ENCODE measurements at places on chromosomes 3 and 15.

DNA sequence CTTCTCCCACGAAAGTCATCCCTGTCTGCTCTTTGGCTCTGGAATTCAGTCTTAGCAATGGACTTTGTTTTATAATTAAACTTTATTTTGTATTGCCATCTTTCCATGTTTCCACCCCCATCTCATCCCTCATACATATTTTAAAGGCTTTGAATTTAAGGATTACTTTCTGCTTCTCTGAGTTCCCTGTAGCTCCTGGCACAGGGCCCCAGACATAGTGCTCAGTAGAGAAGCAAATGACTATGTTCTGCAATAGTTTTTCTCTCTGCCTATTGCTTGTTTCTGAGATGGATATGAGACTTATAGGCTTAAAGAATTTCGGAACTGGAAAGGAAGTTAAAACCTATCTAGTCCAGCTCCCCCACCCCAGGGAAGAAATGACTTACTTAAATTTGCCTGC is 197.0 kb downstream of the LPP start:
- no peak for DNase-seq

DNA sequence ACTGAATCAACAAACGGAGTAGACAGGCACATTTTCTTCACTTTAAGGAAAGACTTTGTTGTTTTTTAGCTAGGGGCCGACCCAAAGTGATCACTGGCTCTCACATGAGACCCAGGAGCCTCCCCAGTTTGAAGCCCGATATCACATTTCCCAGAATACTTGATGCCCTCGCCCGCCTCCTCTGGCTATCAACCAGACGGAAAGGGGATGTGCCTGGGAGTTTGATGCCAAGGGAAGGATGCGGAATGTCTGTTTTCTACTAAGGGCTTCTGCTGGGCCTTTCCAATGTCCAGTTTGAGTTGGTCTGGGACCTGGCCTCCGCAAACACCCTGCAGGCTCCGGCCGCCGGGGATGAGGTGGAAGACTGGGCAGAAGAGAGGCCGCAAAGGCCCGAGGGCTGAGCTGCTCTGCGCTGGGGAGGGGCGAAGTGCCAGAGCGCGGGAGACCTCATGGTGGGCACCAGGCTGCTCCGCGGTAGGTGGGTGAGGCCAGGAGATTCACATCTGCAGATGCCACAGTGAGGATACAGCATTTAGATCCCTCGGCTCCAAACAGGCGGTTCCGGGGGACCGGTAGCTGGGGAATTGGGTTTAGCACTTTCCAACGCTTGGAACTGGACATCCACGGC is 491 bp upstream of the ZNF774 start:
- no peak for DNase-seq

DNA sequence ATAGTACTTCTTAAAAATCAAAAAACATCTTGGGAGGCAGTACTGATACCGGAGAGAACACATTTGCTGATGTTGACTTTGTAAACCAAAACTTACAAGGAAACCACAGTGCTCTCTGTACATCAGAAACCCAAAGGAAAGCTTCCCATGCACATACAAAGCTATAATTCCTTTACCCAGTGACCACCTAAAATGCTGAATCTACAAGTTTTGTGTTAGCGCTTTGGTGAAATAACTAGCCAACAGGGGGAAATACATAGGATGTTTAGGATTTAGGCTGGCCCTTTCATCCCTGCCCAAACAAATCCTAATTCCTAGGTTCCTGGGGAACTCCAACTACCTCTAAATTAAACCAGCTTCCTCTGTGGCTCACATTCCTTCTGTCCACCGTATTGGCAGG is 15.3 kb upstream of the SPG21 start:
- DNase-seq: no peak

- no peak for DNase-seq
Observed at GRCh38 chr15:72935521-72935920, 116.7 kb upstream of the NEO1 start.

- DNase-seq: no peak
Observed at GRCh38 chr3:45191424-45191823, 34.7 kb downstream of the TMEM158 start.

GRCh38 chr15:63719281-63719680 is 114.5 kb downstream of the HERC1 start:
- DNase-seq: peak; percentile 27

- no peak for DNase-seq
Observed at GRCh38 chr15:96234109-96234892, 96.2 kb upstream of the NR2F2 start.

DNA sequence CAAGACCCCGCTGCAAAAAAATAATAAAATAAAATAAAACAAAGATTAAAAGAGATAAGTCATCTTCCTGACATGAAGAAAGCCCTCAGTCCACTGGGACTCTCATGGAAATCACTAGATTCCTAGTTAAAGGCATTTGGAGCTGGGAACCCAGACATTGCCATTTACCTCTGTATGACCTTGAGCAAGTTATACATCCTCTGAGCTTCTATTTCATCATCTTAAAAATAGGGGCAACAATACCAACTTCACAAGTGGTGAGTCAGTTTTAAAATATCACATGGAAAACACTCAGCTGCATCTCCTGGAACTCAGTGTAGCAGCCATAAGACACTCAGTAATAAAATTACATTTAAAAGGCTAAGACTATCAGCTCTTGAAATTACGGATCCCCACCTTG is 334.8 kb downstream of the ERC2 start:
- no peak for DNase-seq

DNA sequence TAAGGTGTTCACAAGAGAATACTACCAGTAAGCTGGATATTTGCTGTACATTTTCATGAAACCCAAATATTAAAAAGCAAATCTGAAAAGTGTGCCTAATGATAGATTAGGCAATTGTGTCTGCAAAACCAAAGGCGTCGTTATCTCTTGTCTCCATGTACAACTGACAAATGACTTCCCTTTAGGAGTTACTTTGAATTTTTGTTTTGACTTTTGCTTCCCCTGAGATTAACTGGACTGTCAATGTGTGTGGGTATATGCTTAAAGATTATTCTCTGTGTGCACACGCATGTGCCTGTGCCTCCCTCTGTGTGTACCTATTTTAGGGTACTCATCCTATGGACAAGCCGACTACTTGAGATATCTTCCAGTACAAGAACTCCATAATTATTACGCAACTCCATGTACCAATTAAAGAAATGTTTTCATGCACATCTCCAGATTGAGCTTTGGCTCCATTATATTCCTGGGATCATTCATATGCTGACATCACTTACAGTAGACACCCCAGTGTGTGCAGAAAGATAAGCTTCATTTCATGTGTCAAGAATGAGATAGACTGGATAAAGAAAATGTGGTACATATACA is 431.2 kb upstream of the ADAMTS9 start:
- DNase-seq: no peak

GRCh38 chr3:126197854-126198584 is 17.6 kb upstream of the ALDH1L1 start:
- peak; percentile 86 for DNase-seq

DNA sequence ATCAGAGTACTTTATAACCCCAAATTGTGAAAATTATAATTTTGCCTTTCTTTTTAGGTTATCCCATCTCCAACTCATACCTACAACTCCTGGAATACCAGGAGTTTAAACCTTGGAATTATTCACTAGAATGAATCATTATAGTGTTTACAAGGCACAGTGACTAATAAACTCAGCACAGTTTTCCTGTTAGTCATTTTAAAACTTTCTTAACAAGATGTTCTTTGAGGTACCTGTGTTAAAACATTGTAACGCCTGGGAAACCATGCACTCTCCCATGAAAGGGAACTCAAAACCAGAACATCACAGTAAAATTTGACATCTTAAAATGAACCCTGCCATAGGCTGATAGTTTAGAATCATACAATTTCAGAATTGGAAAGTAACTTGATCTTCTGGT is 132.4 kb upstream of the OSTN start:
- no peak for DNase-seq

- no peak for DNase-seq
Observed at GRCh38 chr15:100880139-100880896, 687 bp downstream of the ALDH1A3 start.

- no peak for DNase-seq
Observed at GRCh38 chr15:65839354-65839901, 29.9 kb upstream of the RAB11A start.

GRCh38 chr15:45654749-45655148 is 19.9 kb downstream of the SQOR start:
- DNase-seq: no peak

- no peak for DNase-seq
Observed at GRCh38 chr15:92268900-92269299, 124.8 kb upstream of the ST8SIA2 start.

DNA sequence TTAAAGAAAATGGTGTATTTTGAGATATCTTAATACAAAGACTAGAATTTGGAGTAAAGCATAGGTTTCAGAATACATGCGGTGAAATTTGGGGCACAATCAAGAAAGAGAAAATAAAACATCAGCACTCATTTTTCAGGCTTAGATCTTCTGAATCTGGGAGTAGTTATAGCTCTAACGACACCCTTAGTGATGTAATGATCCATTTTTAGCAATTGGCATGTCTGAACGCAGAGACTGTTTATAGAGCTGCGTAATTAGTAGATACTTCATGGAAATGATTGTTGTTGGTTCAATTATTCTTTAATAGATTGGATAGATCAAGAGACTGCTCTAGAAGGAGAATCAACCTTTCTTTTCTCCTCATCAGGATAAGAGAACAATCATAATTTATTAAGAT is 47.5 kb upstream of the SNRK start:
- peak; percentile 46 for DNase-seq

GRCh38 chr3:127560051-127560787 is 30.3 kb downstream of the TPRA1 start:
- DNase-seq: no peak

DNA sequence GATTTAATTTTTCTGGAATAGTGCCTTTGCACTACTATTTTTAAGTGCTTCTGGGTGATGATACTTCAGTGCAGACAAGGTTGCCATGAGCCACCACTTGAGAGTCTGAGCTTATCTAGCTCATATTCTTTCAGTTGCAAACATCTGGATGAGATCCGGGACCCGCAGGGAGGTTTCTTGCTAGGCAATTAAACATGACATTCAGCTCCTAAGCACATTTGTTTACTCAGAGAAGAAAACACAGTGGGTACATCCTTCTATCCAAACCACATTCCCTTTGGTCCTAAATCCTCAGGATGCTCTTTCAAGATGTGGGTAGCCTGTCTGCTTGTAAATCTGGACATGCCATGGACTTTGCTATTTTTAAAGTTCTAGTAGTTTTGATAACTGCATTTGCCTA is 12.0 kb downstream of the PLSCR1 start:
- DNase-seq: no peak

DNA sequence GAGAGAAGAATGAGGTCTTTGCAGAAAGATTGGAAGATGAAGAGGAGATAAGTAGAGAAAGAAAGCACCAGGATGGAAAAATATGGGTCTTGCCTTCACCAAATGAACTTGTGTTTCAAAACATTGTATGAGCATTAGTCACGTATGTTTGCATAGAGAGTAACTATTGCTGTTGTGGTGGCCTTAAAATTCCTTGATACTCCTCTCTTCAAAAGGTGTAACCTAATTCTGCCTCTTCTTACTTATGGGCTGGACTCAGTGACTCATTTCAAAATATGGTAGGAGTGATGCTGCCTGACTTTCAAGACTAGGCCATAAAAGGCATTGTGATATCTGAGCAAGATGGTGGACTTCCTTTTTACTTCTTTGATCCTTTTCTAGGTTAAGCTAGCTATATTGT is 228.7 kb upstream of the ZNF385D start:
- no peak for DNase-seq

- no peak for DNase-seq
Observed at GRCh38 chr15:70835415-70835814, 18.5 kb downstream of the LARP6 start.

DNA sequence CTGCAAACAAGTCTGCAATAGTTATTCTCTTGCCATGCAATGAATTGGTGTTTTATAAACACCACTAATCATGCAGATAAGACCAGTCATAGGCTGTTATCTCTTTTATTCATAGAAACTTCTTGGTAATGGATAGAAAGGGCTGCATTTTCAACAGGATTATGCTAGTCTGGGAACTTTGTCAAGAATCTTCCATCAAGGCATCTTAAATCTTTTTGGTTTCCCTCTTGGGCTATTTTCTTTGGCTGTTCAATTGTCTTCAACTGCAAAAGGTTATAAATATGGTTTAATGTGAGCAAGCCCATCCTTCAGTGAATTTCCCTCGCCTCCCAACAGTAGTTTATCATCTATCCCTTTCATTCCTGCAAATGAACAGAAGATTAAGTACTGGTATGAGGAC is 59.0 kb upstream of the MINAR1 start:
- DNase-seq: no peak

DNA sequence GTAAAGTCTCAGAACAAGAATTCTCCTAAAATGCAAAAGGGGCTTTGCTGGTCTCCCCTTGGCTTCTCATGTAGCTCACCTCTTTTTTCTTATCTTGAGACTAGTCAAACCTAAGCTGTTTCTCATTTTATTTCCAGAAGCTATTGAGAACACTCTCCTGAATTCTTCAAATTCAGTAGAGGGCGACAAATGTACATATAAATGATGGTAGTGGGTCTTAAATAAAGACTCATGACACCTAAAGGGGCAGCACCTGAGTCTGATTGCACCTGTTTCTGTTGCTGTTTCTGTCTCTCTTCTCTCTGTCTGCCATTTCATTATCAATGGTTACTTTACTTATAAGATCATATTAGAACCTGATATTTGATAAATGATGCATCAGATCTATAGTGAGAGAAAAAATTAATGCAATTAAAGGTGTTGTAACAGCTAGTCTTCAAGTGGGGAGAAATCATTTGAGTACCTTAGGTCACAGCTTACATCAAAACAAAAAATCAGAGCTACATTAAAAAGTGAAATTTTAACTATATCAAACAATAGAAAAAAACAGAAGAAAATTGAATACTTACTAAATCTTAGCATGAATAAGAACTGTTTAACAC is 7.0 kb downstream of the ADIPOQ start:
- peak; percentile 15 for DNase-seq

Measured in G401 (cell line).